Naive B cell (primary cell): ENCODE measurements at places on chromosomes 6 and 20.

DNA sequence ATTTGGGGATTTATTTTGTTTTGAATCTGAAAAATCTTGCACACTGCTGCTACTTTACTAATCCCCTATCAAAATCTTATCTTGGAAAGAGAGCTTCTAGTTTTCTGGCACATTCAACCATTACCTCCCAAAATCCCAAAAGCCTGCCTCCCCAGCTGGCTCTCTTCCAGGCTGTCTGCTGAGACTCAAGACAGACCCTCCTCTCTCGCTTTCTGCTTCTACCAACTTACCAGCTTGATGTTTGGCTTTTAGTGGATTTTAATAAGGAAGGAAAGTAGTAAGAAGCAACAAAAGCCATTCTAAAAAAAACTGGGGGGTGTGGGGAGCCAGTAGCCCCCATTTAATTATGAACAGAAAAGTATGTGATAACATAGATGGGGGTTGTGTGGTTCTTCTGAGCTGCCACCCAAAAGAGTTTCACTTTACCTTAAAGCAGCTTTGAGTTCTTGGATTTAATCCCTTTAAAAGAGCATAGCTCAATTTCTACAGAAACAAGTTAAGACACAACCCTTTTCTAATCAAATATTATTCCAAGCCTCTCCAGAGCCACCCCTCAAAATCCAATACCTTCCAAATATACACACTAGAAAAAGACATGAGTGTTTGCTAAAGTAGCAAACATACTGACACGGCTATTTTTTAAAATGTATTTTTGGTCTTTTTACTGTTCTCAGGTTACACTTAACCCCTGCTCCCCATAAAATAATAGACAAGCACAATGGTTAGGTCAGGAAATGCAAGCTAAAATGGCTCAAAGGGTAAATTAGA, 71.7 kb downstream of the ATP9A start:
- DNase-seq, result no peak

GRCh38 chr6:106369739-106370138, 9.2 kb downstream of the CRYBG1 start:
- no peak for DNase-seq

DNA sequence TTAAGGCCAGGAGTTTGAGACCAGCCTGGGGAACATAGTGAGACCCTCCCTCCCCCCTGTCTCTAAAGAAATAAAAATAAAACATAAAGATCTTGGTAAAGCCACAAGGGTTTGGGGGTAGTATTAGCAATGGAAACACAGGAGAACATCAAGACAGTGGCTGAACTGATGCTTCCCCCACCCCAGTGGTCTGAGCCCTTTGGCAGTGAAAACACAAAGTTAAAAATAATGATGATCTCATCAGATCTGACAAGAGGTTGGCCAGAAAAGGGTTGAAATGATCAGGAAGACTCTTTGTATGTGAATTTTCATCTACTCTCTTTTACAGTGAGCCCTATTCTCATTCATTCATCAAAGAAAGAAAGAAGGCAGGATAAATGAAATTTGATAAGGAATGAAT, 93.7 kb downstream of the KCNB1 start:
- no peak for DNase-seq

GRCh38 chr6:30103872-30104179, 9.1 kb downstream of the TRIM31 start:
- no peak for DNase-seq

DNA sequence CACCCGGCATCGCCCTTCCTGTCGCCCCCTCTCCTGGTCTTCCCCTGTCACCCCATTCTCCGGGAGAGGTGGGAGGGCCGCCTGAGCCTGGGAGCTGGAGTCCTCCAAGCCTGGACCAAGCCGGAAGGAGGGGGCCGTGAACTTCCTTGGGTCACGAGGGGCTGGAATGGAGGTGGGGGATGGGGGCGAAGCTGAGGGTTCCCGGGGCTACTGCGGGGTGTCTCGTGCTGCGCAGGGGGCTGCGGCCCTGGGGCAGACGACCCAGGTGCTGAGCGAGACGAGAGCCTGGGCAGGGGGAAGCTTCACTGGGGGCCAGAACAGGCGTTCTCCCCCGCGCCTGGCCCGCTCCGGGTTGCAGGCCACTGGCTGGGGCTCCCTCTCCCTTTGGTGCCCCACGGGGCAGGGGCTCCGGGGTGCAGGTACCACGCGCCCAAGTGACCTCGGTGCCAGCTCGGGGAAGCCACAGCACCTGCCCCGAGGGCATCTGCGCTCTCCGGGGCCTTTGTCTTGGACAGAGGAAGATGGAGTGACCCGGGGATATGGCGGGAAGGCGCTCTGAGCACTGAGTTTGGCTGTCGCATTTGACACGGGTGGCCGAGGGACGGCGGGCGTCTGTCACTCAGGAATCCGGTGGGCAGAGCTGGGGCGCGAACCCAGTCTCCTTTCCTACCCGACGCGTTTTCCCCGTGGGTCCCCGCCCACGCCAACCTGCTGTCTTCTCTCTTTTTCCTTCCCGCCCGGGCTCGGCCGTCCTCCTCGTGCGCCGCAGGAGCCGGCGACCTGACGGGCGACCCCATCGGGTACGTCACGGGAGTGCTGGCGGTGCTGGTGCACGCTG, 1.2 kb downstream of the SLC35D3 start:
- no peak for DNase-seq

DNA sequence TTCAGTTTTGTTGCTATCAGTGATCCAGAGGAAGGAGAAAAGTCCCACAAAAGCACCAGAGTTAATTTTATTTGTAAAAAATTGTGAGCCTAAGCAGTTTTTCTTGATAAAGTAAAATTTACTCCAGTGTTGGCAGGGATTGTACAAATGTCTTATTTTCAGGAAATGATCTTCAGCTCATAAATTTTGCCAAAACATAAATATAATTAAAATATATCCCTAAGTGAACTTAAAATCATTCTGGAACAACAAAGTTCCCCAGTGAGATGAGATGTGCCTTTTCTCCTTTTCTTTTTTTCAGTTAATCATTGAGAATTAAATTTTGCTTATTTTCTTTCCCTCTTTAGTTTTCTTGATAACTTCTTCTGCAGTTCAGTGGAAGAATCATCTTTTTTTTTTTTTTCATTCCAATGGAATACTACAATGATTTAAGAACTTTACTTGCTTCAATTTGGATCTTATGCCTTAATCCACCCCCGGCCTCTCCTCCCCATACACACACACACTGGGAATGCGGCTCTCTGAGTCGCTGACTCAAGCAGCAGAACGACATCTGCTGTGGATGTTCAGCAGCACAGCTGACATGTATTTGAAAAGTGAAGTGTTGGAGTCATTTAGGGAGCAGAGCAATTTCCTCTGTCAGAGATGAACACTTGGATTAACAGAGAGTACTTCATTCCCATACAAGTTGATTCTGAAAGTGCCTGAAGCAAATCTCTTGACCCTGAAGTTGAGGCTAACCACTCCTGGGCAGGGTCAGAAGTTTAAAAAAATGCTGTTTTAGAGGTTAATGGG, 27.7 kb upstream of the LAMA4 start:
- DNase-seq, result no peak

GRCh38 chr6:47631269-47631772, 67.1 kb upstream of the ADGRF4 start:
- peak; percentile 30 for DNase-seq

DNA sequence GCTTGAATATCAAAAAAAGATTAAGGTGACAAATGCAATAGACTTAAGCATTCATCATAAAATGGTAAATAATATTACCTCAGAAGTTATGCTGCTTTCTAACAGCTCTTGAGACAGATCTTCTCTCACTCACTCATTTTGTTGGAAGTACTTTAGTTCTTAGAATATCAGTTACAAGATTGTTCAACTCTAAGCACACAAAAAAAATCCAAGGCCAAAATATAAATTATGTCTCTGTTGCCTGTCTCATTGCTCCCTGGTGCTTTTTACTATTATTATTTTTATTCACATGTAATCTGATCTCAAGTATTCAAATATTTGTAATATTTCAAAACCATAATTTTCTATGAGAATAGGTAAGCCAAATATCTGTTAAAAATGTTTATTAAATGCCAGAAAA, 259.4 kb upstream of the HSF2 start:
- DNase-seq, result no peak

- DNase-seq, result no peak
Measured at GRCh38 chr6:111739257-111739696, 133.6 kb upstream of the TRAF3IP2 start.

DNA sequence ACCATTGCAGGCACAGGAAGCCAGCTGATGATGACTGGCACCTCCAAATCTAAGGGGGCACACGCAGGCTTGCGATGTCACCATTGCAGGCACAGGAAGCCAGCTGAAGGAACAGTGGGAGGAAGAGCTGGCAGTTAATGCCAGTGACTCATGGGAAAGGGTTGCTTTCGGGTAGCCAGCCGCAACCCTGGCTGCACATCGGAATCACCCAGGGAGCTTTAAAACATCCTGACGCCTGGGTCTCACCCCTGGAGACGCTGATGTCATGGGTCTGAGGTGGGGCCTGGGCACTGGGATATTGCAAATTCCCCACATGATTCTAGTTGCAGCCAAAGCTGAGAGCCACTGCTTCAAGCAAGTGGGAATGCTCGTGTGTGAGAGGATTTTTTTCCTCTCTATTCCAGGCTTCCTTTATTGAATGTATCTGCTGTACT, 16.1 kb upstream of the CCN6 start:
- no peak for DNase-seq

DNA sequence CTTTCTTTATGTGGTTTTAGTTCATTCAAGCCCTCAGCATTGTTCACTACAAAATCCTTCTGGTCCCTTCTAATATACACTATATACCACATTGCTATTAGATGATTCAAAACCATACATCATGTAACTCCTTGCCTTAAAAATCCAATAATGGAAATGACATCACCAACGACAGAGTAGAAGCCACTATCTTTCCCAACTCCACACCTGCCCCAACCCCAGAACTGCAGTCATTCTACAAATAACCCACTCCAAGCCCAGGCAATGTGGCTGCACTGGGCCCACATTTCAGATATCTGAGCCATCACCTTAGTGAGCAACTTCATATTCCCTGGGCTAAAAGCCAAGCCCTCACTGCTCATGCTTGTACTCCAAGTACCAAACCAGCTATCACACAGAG, 22.6 kb upstream of the RUNX2 start:
- no peak for DNase-seq

GRCh38 chr6:106270414-106270813, 55.1 kb downstream of the ATG5 start:
- DNase-seq, result no peak

DNA sequence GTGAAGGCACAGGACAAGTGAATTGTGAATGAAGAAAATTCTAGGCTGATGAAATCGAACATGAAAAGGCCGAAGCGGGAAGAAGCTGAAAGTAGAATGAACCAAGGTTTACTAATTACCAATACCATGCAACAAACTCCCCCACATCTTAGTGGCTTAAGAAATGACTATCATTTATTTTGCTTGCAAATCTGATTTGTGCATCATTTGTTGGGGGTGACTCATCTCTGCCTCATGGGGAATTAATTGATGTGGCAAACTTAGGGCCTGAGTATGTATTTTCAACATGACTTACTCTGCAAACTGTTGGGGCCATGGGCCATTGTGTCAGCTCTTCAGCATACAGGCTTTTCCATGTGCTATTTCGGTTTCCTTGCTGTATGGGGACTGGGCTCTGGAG, 26.8 kb downstream of the PPP1R14C start:
- DNase-seq, result no peak

DNA sequence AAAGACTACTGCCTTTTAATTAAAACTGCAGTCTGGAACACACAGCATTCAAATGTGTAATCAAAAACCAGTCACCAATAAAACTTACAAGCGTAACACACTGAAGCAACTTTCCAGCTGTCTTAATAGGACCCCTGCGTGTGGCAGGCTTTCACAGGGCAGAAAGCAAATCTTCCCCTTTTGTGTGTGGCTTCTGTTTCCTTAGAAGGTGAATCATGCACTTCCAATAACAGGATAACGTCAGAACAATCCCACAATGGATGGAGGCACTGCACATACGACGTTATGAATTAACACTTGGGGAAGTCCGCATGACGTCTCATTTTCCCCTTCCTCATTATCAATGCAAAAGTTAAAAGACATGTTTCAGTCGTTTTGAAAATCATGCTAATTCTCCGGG, 44.8 kb downstream of the INSM1 start:
- DNase-seq, result no peak

- no peak for DNase-seq
Measured at GRCh38 chr6:27352850-27353249, 35.7 kb upstream of the ZNF391 start.

DNA sequence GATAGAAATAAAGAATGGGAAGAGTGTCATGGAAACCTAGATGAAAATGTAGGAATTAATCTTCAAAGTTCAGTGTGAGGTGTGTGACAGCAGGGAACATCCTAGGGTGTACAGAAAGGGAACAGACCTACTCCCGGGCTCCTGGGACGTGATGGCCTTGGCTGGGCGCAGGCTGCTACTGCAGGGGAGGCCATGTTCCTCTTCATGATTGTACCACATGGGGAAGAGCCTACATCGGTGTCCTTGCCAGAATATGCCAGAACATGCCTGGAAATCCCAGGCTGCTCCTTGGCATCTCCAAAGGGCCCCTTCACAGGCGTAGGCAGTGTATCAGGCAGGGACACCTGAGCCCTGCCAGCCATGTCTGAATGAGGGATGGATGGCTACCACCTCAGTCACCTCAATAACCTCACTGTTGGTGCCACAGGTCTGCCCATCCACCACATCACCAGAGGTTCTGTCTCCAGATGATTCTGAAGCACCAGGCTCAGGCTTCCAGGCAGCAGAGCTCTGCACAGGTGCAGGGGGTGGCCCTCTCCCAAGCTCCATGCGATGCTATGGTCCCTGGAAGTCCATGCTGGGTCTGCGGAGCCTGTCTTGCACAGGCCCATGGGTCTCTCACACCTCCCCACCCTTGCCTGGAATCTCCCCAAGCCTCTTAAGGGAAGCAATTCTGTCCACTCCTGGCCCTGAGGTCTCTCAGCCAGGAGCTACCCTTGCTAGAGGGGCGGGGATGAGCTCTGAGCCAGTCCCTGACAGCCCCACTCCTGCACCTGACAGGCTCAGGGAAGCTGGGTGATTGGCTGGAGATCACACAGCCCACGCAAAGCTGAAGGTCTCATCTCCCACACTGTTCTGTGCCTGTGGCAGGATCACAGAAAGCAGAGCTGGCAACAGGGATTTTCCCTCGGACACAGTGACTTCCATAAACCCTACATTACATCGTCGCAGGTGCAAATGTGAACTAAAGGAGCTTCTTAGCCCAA, 20.2 kb downstream of the RAMACL start:
- DNase-seq, result no peak

GRCh38 chr6:54291738-54292137, 16.5 kb upstream of the TINAG start:
- DNase-seq, result no peak

DNA sequence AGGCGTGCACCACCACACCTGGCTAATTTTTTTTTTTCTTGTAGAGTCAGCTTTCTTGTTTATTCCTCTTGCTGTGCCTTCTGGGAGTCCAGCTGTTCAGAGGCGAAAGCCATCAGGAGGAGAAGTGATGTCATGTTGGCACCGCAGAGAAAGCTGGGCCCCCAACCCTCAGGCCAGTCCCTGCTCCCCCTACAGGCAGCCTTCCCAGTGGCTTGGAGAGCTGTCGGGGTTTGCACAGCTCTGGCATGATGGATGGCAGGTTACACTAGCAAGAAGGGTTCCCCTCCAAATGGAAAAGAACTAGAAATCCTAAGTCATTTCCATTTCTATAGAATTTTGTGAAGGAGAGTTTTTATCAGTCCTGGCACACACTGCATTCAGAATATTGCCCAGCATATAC, 72.6 kb downstream of the C6orf52 start:
- DNase-seq, result no peak
